ENCODE measurements at places on chromosomes 5 and 9. TPM values are rescaled to one million over a fixed set of nuclear protein-coding genes. Genes with fewer than 3 reads are reported as not detected.

- no peak for DNase-seq
Measured at GRCh38 chr9:123724211-123724796, 205.6 kb downstream of the DENND1A start.

The EQTN gene
- total RNA-seq: not detected

DNA sequence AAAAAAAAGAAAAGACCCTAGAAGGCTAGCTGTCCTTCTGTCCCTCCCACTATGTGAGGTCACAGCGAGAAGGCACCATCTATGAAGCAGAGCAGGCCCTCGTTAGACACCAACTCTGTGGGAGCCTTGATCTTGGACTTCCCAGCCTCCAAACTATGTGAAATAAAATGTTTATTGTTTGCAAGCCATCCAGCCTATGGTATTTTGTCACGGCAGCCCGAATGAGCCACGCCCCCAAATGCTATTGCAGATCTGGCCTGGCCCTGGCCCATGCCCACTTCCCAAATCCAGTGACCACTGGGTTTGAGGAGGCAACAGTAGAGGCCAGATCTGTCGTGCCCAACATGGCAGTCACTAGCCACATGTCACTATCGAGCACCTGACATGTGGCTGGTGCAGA lies 10.8 kb downstream of the STK10 start:
- DNase-seq: no peak

DNA sequence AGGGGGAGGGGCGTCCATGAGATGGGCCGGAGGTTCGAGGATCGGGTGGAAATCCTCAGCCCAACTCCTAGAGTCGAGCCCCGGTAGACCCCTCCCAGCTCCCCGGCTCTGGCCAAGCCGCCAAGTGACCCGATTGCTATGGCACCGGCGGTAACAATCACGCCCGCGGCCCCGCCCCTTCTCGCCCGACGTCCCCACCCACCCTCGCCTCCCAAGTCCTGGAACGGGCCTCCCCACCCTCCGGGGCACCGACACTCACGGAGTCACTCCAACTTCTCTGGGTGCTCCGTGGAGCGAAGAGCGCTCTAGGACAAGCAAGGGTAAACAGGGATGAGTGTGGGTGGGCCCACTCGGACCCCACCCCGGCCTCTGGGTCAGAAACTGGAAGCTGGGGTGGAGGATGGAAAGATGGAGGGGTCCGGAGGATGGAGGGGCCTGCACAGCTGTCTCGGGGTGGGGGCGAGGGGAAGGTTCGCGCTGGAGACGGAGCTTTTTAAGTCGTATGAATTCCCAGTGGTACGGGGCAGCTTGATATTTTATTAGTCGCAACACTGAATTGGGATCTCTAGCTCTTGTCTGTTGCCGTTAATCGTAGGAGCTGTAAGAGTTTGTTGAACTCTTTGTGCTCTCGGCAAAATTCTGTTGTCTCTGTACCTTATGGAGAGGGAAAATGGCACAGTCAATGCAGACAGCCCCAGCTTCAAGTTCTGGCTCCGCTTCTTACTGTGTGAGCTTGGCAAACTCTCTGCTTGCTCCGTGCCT lies at the start of gene SPACA9:
TSS of gene SPACA9 (plus strand) at position 204 of the 762 bp plus-strand sequence. CDS start 5,050 bp downstream, outside the sequence.
- DNase-seq: peak; percentile 36

- no peak for DNase-seq
Measured at GRCh38 chr5:56961746-56962145, 9.8 kb upstream of the MIER3 start.

The PTPN3 gene
- total RNA-seq: 133 TPM

The SMIM32 gene
- total RNA-seq: not detected

- no peak for DNase-seq
Measured at GRCh38 chr5:58088941-58089340, 370.9 kb downstream of the PLK2 start.

The FOXD1 gene
- not detected for total RNA-seq

The TRAF2 gene
- 6.0 TPM for total RNA-seq

- no peak for DNase-seq
Measured at GRCh38 chr5:97242341-97242740, 59.3 kb upstream of the RIOK2 start.

The TEX48 gene
- not detected for total RNA-seq

The PDCD1LG2 gene
- total RNA-seq: 1.8 TPM

- DNase-seq: no peak
Measured at GRCh38 chr9:26346942-26347477, 545.6 kb downstream of the CAAP1 start.

The SOHLH1 gene
- not detected for total RNA-seq

DNA sequence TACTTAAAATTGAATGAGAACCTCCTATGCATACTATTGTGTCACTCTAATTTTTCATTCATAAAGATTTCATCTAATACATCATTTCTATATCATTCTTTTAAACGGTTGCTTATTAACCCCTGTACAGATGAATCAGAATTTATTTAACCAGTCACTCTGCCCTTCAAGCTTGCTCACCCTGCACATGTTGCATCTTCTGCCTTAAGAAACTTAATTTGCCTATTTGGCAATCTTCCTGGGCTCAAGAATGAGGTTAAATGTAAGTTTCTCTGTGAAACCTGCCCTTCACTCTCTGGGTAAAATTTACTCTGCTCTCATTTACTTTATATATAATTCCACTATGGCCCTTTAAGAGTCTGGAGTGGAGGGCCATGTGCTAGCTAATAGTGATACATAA lies 434.7 kb upstream of the ZNF608 start:
- no peak for DNase-seq

- no peak for DNase-seq
Measured at GRCh38 chr5:39475881-39476842, 51.4 kb upstream of the DAB2 start.

GRCh38 chr5:95738072-95738471 lies 6.9 kb downstream of the RHOBTB3 start:
- no peak for DNase-seq

The LHX2 gene
- total RNA-seq: not detected

- no peak for DNase-seq
Measured at GRCh38 chr9:2026220-2026997, 11.3 kb downstream of the SMARCA2 start.

- peak; percentile 12 for DNase-seq
Measured at GRCh38 chr9:96136992-96137670, 164.8 kb downstream of the HSD17B3 start.

DNA sequence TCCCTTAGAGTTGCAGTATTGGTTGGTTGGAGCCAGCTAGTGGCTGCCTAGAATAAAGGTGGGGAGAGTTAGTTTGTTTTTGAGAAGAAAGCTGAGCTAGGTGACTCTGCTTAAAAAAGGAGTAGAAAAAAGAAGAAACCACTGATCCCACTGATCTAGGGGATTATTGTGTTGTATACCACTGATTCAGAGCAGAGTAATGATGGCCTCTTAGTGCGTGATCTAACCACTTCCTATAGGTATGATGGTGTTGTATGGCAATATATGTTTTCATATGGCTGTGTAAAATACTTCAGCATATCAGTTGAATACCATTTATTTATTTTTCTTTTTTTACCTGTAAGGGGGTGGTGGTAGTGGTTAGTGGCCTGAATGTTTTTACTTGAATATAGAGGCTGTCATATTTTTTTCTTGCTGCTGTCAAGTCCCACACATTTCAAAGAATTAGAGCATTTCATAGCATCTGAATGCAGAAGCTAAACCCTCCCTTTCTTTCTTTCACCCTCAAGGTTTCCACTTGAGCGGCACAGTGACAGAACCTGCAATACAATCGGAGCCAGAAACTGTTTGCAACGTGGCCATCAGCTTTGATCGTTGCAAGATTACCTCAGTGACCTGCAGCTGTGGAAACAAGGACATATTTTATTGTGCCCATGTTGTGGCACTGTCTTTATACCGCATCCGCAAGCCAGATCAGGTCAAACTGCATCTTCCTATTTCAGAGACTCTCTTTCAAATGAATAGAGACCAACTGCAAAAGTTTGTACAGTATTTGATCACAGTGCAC lies 140.3 kb downstream of the ZSWIM6 start:
- no peak for DNase-seq

The CAMK4 gene
- total RNA-seq: 0.27 TPM

GRCh38 chr9:98709968-98710965 lies 1.5 kb upstream of the GABBR2 start:
- DNase-seq: no peak

DNA sequence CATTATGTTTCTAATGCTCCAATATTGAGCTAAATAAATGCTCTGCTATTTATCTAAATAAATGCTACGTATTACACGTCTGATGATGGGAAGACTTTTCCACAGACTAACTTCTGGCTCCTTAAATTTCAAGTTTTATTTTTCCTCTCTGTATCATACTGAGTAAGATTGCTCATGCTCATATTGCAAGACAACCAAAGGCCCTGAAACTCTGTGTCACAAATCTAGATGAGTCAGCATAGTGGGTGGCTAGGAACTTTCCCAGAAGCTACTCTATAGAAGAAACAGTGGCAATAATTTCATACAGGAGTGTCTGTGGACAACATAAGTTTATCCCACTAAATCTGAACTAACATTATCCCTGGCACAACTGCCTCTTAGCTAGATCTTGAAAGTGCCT lies 53.0 kb upstream of the RFX3 start:
- DNase-seq: no peak

GRCh38 chr9:110788871-110789270 lies 120.3 kb downstream of the MUSK start:
- no peak for DNase-seq

DNA sequence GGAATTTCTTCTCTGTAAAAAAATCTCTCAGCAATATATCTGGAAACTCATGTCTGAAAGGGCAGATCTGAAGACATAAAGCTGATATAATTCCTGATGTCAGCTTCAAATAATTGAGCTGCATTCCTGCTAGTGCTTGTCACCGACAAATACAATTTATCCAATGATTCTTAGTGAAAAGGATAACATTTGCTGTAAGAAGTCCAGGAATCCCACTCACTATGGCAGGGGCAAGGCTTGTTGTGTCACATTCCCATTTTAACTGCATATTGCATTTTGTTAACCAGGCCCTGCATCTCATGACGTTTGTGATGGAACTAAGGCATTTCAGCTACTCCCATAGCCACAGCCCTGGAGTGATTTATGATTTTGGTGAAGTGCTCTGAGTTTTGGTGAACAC lies 160.1 kb upstream of the DAB2 start:
- DNase-seq: no peak

The SEC24A gene
- total RNA-seq: 11.4 TPM

The NRG2 gene
- total RNA-seq: 15.8 TPM

The CCNJL gene
- 0.18 TPM for total RNA-seq

- no peak for DNase-seq
Measured at GRCh38 chr5:4859500-4860235, 280.5 kb upstream of the ADAMTS16 start.

- DNase-seq: no peak
Measured at GRCh38 chr5:37086466-37087173, 162.6 kb downstream of the CPLANE1 start.

- DNase-seq: peak; percentile 19
Measured at GRCh38 chr9:115118879-115119218, 892 bp upstream of the TNC start.

DNA sequence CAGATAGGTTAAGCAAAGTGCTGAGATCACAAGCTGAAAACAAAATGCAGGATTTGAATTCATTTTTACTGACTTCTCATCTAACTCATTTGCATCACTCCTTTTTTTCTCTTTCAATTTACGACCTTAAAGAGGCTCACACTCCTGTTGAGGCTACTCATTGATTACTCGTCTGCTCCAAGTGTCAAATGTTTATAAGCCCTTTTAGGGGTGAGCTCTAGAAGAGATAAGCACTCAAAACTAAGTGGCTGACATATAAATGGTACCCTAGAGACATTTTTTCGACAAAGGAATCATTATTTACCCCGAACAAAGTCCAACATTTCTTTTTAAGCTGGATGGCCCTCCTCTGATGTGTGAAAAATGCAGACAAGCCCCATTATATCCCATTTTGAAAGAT lies 483.1 kb downstream of the MAT2B start:
- no peak for DNase-seq
